ENCODE measurements at places on chromosomes 7 and 10.

GRCh38 chr7:93194386-93194785 is 31.9 kb downstream of the HEPACAM2 start:
- no peak for DNase-seq

GRCh38 chr10:10564081-10564794 is 453.4 kb upstream of the CELF2 start:
- no peak for DNase-seq

DNA sequence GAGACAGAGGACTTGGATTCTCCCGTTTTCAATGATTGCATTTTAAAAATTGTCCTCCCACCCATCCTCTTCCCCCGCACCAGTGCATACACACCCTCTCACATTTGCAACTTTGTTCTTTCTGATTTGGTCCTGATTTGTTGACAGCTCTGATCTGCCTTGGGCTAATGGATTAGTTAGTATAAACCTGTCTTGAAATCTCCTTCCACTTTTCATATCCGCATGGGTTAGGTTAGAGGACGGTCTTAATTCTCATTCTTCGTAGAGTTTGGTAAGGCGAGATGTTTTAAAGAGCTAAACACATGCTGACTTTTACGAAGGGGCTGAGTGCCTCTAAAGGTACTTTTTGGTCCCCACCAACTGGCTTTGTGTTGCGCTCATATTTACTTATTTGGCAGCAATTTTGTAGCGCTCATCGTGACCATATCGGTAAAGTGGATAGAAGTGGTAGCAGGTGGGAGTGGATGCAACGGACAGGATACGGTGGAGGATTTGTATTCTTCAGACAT is 1.1 kb downstream of the AHR start:
- DNase-seq: no peak

- no peak for DNase-seq
Measured at GRCh38 chr10:22637491-22637890, 76.9 kb downstream of the PIP4K2A start.

DNA sequence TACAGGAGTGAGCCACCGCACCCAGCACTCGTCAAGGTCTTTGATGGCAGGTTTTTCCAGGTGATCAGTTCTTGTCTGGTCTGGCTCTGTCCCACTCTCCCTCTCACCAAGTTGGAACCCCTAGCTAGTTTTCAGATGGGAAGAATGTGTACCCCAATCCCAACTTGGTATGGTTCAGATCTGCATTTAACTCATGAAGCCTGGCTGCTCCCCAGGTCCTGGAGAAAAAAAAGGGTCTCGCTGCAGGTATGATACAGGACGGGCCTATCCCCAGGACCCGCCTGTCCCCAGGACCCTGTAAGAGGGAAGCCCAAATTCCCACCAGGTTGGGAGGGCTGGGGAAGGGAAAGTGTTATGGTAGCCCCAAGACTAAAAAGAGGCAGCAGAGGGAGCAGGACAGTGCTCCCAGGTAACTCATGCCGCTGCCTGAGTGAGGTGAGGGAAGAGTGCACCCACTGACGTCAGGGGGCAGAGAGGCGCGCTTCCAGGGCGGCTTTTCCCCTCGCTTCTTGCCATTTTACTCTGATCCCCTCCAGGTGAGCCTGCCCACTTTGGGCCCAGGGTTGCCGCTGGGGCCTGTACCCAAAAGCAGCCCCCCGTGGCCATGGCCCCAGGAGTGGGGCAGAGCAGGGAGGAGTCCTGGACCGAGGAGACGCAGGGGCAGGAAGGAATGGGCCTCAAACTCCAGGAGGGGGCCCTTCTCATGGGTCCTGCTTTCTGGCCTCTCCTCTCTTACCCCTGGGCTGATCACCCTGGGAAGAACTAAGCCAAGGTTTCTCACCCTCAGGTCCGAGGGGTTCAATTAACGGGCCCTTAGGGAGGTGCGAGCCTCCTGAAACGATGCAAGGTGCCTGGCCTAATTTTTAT is 36.4 kb upstream of the SRRM3 start:
- no peak for DNase-seq

DNA sequence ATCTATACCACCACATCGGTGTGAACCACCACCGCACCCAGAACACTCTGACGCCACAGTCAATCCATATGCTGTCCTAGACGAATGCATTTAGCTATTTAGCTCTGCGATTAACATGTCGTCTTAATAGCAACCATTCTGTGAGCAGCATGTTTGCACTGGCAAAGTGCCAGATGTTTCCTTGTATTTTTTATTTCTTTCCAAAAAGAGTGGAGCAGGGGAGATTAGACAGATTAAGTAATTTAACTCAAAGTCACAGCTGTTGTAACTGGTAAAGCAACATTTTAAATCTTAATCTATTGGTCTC is 57.0 kb upstream of the ARL4A start:
- no peak for DNase-seq

DNA sequence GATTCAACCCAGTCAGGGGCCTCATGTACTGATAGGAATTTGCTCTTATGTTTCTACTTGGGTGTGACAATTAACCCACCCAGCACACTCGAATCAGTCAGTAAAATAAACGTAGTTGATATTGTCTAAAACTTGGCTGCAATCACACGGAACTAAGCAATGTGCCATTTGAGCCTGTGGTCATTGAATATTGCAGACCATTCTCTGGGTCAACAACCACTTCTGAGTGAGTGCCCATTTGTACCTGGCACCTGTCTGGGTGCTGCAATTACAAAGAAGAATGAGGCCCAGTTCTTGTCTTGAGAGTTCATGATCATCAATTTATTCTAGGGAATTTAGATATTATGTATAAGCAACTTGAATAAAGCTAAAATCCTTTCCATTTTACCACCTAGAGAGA is 29.8 kb downstream of the NPY start:
- DNase-seq: no peak

DNA sequence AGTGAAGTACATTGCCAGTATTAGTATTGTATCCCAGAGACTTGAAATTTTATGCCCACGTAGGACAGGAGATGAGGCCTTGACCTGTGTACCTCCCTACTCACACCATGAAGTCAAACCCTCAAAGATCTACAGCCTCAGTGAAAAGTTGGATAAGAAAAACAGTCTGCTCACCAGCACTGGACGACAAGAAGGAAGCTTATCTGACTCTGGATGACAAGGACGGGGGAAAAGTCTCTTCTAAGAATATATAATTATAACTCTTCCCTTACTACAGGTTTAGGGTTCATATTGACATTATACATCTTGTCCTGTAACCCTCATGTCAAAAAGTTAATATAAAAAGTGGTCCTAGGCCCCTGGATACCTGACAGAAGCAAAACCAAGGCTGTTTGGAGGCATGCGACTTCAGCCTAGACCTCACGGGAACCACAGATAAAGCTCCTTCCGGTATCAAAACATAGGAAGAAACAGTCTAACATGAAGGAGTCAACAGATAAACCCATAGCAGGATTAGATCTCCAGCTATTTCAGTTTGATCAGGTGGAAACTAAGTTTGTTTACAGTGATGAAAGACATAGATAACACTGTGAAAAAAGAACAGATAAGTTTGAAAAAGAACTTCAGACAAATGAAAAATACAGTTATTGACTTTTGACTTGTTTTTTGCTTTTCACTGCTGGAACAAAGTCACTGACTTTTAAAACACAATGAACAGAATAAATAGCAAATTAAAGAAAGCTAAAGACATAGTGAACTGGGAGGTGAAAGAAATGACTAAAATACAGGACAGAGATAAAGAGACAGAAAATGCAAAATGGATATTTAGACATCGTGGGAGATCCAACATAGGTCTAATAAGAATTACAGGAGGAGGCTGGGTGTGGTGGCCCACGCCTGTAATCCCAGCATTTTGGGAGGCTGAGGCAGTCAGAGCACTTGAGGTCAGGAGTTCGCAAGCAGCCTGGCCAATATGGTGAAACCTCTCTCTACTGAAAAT is 145.9 kb downstream of the PHTF2 start:
- no peak for DNase-seq

DNA sequence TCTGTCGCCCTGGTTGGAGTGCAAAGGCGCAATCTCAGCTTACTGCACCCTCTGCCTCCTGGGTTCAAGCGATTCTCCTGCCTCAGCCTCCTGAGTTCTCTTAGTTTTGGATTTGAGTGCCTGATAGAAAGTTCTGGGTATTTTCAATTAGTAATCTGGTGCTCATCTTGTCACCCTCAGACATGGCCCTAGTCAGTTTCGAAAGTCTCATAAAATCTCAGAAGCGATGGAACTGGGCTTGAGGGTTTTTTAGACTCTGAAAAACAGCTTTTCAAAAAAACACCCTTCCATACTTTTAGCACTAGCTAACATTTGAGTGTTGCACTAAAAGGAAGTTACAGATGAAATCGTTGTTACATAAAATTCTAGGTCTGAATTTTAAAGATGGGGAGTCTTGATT is 9.4 kb upstream of the PIP4K2A start:
- DNase-seq: no peak

- DNase-seq: no peak
Measured at GRCh38 chr10:46073564-46073963, 27.5 kb upstream of the MSMB start.

DNA sequence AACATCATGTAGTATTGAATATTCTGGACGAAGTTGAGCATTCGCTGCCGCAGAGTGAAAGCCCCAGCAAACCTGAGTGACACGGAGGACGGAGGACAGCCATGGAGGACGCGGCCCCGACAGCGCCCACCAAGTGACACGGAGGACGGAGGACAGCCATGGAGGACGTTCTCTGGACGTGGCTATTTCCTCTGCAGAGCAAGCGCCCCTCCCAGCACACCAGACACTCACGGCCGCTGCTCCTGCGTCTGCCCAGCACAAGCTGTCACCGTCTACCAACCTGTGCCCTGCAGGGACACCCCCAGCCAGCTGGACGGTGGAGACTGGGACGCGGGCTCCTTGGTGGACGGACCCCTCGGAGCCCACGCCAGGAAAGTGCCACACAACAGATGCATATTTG is 7.3 kb upstream of the ADAM8 start:
- DNase-seq: no peak

GRCh38 chr7:50835156-50835555 is 52.5 kb upstream of the GRB10 start:
- DNase-seq: no peak

- no peak for DNase-seq
Measured at GRCh38 chr7:88314061-88314491, 7.4 kb upstream of the STEAP4 start.

DNA sequence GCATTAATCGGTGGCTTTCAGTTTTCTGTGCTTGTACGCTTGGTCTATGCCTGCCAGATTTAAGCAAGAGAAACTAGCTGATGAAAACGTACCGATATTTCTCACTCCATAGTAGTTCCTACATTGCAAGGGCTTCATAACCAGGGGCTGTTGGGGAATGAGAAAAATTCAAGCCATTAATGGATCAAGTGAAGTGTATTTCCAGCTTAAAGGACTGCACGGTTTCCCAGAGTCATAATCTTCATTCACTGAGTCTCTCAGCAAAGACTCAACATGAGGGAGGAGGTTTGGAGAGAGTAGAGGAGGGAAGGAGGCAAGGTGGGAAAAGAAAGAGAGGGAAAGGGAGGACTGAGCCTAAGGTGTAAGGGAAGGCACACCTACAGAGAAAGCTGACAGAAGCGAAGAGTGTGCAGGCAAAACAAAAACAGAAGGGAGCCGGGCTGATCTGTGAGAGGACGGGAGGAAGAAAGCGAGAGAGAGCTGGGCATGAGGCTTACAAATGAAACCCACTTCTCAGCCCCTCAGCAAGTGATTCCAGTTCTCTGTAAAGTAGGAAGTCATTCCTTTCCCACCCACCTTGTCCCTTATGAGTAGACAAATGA is 625 bp downstream of the GIMAP2 start:
- DNase-seq: no peak

- no peak for DNase-seq
Measured at GRCh38 chr10:116487522-116488430, 58.0 kb upstream of the PNLIP start.

GRCh38 chr10:91313-91712 is 42.2 kb upstream of the TUBB8 start:
- DNase-seq: no peak

- no peak for DNase-seq
Measured at GRCh38 chr7:19958309-19958896, 185.0 kb upstream of the TMEM196 start.

DNA sequence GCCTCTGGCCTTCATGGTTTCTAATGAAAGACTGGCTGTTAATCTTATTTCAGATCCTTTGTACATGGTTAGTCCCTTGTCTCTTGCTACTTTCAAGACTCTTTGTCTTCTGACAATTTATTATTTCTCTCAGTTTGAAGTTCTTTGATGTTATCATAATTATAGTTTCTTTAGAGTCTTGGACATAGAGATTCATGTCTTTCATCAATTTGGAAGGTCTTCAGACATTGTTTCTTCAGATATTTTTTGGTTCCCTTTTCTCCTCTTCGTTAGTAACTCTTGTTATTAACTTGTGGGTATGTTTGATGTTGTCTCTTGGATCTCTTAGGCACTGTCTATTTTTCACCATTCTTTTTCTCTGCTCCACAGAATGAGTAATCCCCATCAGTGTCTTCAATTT is 8.7 kb downstream of the ZNF37A start:
- no peak for DNase-seq

DNA sequence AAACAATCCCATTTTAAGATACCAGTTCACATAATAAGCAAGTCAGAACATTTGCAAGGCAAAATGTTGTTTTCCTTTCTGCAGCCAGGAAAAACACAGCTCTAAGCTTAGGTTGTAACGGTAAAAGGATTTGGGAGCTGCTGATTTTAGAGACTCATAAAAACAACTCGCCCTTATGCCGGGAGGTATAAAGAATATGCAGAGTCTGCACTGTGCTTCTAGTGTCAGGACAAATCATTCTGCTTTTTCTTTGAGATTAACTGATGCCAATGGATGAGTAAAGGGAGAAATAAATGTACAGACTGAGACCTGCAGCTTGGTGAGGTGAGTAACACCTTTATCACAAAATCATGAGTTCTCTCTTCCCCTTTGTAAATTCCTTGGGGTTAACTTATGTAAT is 2.0 kb upstream of the SFR1 start:
- no peak for DNase-seq
